ENCODE measurements at places on chromosomes 2 and 18. TPM values are rescaled to one million over a fixed set of nuclear protein-coding genes. Genes with fewer than 3 reads are reported as not detected.

The MAPK4 gene
- polyA plus RNA-seq, result 81.0 TPM

The TWIST2 gene
- 3.5 TPM for polyA plus RNA-seq

The NFATC1 gene
- polyA plus RNA-seq, result 6.3 TPM

The MYOM1 gene
- 174 TPM for polyA plus RNA-seq

The EMILIN2 gene
- polyA plus RNA-seq, result 34.8 TPM

The SDC1 gene
- 0.44 TPM for polyA plus RNA-seq

The GRP gene
- polyA plus RNA-seq, result not detected

The SLC16A14 gene
- polyA plus RNA-seq, result 1.0 TPM

The ZC3H6 gene
- polyA plus RNA-seq, result 16.8 TPM

GRCh38 chr2:24721470-24721869 is 71.7 kb downstream of the PTRHD1 start:
- DNase-seq, result peak; percentile 52

GRCh38 chr2:1227274-1227900 is 185.9 kb upstream of the TPO start:
- peak; percentile 68 for DNase-seq

- peak; percentile 19 for DNase-seq
Measured at GRCh38 chr2:47907039-47907781, 912 bp upstream of the FBXO11 start.

- no peak for DNase-seq
Measured at GRCh38 chr2:43041173-43041591, 185.2 kb downstream of the ZFP36L2 start.

- DNase-seq, result no peak
Measured at GRCh38 chr2:223472771-223473170, 129.4 kb downstream of the SCG2 start.

GRCh38 chr2:219058541-219059374 is 2.0 kb downstream of the IHH start:
- peak; percentile 62 for DNase-seq

GRCh38 chr2:7025082-7025481 is 107.9 kb downstream of the RNF144A start:
- DNase-seq, result no peak

GRCh38 chr2:201151127-201151981 is 31.6 kb upstream of the CASP10 start:
- no peak for DNase-seq

- DNase-seq, result peak; percentile 35
Measured at GRCh38 chr2:24174851-24175277, at the start of gene FAM228A. FAM228A (plus strand) TSS chr2:24175053; CDS start chr2:24175481, 428 bp downstream.

- DNase-seq, result peak; percentile 63
Measured at GRCh38 chr2:33215299-33215698, 261.1 kb upstream of the RASGRP3 start.

GRCh38 chr2:142509401-142509800 is 368.1 kb upstream of the KYNU start:
- no peak for DNase-seq

DNA sequence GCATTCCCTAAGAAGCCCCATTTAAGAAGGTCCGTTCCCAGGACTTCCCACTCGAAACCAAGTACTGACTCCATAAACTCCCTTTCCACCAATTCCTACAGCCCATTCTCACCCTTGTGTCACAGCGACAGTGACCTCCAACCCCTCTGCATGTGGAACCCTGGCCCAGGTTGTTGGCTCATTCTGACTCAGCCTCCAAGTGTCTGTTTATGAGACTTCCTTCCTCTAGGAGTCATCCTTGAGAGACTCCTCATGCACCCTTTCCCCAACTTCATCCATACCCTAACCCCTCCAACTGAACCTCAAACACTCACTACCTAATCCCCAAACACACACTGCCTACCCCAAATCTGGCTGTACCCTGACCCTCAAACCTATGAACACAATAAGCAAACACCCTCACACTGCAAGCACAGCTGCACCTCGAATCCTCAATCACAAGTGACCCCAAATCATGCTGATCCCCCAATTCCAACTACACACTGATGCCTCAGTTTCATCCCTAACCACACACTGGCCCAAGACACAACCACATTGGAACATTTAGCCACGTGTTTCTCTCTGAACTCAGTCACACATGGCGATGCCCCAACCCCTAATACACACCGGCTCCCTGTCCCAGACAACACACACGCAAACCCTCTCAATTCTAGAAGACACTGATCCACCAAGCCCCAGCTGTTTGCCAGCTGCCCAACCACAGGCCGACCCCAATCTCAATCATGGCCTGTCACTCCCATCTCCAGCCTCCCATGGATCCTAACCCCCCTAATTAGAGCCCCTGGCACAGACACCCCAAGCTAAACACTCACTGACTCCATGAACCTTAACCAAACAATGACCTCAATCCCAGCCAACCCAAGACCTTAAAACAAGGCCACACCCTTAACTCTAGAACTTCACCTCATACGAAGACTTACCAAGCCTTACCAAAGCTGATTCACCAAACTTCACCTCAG is 219.6 kb downstream of the CYP26B1 start:
- no peak for DNase-seq

DNA sequence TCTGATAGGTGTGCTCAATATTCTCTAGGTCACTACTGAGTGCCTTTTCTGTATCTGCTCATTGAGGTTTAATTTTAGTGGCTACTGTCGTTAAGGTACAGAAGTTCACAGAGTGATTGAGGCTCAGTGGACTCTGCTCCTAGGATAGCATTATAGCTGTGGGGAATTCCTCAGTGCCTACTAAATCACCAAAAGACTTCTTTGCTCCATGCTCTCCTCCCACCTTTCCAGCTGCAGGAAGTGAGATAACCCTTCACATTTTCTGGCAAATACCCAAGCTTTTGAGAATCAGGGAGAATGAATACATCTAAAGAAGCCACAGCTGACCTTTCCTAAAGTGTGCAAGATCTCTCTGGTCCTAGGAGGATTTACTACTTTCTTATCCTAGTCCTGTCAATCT is 95.2 kb upstream of the FSIP2 start:
- DNase-seq, result no peak

GRCh38 chr2:73640946-73641766 is 1.1 kb downstream of the NAT8 start:
- DNase-seq, result no peak

DNA sequence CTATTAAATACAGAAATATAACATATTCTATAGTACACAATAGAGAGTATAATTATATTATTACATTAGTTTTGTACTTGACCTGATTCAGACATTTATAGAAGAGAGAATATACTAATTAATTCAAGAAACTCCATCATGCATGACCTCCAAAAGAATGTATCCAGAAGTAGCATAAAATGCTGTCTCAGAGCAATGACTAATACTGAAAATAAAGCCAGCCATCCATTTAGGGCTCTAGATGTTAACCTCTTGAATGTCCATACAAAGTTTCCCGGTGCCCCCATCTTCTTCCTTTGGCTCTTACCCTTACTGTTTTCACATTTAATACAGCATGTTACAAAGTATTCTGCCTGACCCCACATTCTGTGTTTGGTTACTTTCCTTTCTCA is 102.0 kb downstream of the ARHGAP15 start:
- DNase-seq, result no peak

- no peak for DNase-seq
Measured at GRCh38 chr2:180343528-180344345, 336.6 kb upstream of the CWC22 start.

- no peak for DNase-seq
Measured at GRCh38 chr18:61209801-61210200, 123.4 kb upstream of the CDH20 start.

DNA sequence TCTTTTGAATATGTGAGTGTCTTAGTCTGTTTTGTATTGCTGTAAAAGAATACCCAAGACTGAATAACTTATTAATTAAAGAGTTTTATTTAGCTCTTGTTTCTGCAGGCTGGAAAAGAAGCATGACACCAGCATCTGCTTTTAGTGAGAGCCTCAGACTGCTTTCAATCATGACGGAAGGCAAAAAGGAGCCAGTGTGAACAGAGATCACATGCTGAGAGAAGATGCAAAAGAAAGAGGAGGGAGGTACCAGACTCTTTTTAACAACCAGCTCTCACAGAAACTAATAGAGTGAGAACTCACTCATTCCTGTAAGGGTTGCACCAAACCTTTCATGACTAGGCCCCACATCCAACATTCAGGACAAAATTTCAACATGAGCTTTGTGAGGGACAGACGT is 101.6 kb upstream of the HNMT start:
- no peak for DNase-seq

DNA sequence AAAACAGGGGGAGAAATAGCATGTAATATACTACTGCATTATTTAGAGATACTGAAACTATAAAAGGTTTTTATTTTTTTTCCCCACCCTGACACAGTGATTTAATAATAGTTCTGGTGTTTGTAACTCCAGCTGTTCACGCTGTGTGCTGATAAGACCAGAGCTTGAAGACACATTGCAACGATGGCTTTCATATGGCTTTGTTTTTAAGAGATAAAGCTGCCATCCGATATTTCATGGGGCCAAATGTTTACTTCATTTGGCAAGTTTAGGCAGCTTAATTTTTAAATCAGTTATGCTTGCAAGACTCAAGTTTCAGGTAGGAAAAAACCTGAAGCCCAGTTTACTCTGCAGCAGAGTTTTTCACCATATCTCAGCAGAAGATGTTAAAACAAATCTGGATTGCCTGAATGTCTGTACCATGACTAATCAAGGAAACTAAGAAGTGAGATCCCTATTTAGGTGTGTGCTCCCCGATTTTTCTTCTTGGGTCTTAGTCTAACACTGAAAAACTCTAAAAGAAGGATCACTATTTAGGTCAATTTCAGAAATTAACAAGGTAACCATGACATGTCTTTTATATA is 508.6 kb downstream of the PARD3B start:
- no peak for DNase-seq

GRCh38 chr2:104932243-104932642 is 78.3 kb downstream of the POU3F3 start:
- no peak for DNase-seq

GRCh38 chr2:213199871-213200270 is 48.5 kb upstream of the IKZF2 start:
- no peak for DNase-seq

DNA sequence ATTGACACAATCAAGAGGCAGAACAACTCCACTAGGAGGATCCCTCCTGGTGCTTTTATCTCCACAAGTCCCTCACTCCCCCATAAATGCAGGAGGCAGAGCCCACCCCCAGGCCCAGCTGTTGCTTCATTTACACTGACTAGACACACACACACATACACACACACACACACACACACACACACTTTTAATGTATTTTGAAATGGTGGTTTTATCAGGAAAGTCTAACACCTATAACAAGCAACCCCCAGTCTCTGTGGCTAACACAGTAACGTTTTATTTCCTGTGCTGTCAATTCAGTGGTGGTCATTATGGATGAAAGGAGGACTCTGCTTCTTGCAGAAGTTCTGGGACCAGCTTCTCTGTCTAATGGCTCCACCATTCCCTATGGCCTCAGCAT is 125.4 kb upstream of the FOSL2 start:
- DNase-seq, result no peak

GRCh38 chr2:128301501-128301966 is 17.1 kb downstream of the HS6ST1 start:
- no peak for DNase-seq

Measured in heart right ventricle (tissue), 16 donors.